ENCODE measurements at places on chromosomes 4 and X.

DNA sequence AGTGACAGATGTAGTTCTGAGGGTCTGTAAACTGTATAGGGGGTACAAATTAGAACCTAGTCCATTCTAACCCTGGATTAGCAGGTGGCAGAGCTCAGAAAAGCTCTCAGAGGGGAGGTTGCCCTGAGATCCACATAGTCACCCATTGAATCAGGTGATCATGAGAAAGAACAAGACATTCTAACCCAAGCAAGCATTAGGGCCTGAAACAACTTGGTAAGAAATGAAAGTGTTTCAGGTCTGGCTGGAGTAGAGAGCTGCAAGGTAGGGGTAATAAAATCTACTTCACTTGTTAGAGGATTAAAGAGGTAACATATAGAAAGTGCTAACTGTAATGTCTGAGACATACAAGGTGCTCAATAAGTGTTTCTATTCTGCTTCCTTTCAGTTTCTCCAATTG is 8.8 kb upstream of the BMP2K start:
- no peak for DNase-seq

DNA sequence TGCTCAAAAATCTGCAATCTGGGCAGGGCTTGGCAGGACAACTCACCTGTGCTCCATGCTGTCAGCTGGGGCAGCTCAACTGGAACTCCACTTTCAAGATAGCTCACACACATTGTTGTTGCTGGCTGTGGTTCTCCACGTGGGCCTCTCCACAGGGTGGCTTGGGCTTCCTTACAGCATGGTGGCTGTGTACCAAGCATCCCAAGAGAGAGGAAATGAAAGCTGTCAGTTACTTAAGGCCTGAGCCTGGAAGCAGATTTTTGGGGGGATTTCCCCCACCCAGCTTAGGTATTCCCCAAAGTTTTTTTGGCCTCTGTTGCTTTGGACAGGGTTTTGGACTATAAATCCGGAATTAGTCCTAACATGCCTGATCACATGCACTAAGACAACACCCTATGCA is 81.0 kb downstream of the BCOR start:
- DNase-seq, result no peak

GRCh38 chr4:122539861-122540465 is 80.9 kb downstream of the IL21 start:
- peak; percentile 35 for DNase-seq

DNA sequence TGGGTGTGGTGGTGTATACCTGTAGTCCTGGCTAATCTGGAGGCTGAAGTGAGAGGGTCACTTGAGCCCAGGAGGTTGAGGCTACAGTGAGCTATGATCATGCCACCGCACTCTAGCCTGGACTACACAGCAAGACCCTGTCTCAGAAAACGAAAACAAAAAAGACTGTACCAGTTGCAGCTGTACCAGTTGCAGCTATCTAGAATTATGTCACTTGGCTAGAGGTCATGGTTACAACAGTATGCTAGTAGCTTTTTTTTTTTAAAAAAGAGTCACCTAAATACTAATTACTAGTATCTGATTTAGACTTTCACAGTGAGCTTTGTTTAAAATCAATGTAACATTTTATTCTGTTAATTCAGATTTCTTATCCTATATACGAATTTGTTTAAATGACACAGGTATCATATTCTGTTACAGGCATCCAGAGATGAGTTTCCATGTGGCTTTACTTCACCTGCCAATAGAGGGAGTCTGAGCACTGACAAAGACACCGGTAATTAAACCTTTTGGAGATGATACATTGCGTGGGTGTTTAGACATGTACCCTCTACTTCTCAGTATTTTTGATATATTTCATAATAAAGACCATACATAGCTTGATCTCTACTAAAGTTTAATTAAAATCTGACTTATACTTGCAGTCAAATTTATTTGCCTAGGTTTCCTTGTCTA is 100.2 kb upstream of the IL13RA1 start:
- peak; percentile 3 for DNase-seq

Measured in endothelial cell of umbilical vein (primary cell).